ENCODE measurements at places on chromosomes 16 and 17.

- DNase-seq, result no peak
Observed at GRCh38 chr17:51499897-51500296, 239.6 kb downstream of the UTP18 start.

- no peak for DNase-seq
Observed at GRCh38 chr17:507441-507840, 154.8 kb upstream of the RPH3AL start.

DNA sequence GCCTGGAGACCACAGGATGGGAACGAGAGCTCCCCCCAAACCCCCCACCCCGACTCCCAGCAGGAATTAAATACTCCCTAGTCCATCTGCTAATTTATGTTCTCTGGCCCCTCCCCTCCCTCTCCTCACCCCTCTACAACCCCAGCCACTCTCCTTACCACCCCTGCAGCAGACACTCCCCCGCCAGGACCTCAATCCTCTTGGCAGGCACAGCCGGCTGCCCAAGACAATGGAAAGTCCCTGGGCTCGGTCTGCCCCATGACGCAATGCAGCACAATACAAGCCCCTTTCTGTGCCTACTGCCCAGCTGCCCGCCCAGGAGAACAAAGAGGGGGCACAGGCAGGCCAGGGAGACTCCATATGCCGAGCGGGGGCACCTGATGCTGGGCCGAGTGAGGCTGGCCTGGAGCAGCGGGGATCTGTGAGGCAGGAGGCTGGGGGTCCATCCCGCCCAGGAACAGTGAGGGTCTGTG is 30.3 kb upstream of the CDC42EP4 start:
- DNase-seq, result no peak

- DNase-seq, result no peak
Observed at GRCh38 chr17:37187262-37187661, 188.5 kb upstream of the C17orf78 start.

- no peak for DNase-seq
Observed at GRCh38 chr16:66251476-66252160, 114.9 kb upstream of the CDH5 start.

DNA sequence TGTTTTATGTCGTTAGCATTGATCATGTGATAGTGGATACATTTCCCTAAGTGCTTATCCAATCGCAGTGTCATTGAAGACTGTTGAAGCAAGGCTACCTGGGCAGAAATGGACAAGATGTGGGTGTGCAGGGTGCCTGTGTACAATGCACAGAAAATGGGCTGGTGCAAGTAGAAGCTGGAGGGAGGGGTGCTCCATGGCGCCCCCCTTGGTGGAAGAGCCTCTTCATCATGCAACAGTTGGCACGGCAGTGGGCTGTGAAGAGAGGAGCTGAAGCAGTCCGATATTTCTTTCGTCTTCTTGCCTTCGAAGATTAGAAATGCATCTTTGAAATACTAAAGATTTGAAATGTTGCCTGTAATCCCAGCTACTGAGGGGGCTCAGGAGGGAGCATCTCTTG is 100.5 kb downstream of the PLCG2 start:
- no peak for DNase-seq

DNA sequence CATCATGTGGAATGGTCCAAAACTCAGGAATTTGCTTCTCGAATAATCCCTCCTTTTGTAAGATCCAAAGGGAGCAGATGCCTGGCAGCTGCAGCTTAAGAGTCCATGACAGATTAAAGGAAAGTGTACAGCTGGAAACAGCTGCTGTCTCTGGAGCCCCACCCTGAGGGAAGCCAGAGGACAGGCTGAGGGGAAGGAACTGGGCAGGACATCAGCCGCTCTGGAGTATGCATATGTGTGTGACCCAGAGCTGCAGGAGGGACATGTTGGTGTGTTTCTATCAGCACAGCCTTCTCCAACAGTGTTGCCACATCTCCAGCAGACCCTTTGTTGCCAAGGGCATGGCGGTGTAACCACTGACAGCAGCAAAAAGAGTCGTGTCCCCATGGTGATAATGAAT is 46.2 kb downstream of the CYB561 start:
- DNase-seq, result no peak

- DNase-seq, result no peak
Observed at GRCh38 chr17:74043976-74044375, 159.5 kb upstream of the RPL38 start.

DNA sequence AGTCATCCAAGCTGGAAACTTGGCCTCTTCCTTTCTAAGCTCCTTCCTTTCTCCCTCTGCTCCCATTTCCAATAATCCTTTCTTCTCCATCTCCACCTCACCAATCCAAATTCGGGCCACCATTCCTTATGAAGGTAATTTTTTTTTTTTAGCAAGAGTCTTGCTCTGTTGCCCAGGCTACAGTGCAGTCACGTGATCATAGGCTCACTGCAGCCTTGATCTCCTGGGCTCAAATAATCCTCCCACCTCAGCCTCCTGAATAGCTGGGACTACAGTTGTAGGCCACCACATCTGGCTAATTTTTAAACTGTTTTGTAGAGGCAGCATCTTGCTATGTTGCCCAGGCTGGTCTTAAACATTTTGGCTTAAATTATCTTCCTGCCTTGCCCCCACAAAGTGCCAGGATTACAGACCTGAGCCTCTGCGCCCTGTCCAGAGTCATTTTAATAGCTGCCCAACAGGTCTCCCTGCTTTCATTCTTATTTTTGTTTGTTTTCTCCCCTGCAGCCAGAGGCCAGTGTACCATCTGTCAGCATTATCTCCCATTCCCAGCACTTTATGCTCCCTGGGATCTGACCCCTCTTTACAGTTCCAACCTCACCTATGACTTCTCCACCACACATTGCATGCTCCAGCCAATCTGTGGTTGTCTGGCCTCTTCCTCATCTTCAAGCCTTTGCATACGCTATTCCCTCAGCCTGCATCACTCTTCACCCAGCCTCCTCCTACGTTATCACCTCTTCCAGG is 2.3 kb upstream of the GP2 start:
- DNase-seq, result no peak

DNA sequence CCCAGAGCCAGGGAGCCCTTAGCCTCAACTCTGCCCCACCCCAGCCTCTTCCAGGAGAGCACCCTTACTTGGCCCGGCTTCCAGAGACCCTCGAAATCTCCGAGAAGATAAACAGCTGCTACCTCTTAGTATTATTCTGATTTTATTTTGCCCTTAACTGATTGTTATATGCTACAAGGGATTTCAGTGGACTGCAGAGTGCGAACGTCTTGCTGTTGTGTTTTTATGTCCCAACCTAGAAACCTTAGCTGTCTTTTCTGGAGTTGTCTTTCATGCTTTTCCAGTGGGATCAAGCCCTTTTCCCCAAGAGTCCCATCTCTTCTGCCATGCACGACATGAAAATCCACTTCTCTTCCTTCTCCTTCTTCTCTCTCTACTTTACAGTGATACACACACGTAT is 47.0 kb downstream of the SNX20 start:
- no peak for DNase-seq

DNA sequence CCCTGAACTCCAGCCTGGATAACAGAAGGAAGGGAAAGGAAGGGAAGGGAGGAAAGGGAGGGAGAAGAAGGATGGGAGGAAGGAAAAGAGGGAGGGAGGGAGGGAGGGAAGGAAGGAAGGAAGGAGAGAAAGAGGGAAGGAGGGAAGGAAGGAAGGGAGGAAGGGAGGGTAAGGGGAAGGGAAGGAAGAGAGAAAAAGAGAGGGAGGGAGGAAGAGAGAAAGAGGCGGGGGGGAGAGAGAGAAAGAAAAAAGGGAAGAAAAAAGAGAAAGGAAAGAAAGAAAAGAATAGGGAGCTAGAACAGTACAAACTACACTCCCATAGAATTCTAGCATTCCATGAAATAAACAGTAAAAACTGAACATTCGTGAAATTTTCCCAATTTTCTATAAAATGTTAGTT is 23.1 kb upstream of the TRIM37 start:
- no peak for DNase-seq
